Suprapubic skin (tissue), 4 donors: ENCODE measurements at places on chromosomes 7 and 10.
A peak's percentile ranks its signal among the peaks of the same experiment; 100 is the strongest.

GRCh38 chr7:119969054-119969453 is 303.9 kb upstream of the KCND2 start:
- no peak for DNase-seq

DNA sequence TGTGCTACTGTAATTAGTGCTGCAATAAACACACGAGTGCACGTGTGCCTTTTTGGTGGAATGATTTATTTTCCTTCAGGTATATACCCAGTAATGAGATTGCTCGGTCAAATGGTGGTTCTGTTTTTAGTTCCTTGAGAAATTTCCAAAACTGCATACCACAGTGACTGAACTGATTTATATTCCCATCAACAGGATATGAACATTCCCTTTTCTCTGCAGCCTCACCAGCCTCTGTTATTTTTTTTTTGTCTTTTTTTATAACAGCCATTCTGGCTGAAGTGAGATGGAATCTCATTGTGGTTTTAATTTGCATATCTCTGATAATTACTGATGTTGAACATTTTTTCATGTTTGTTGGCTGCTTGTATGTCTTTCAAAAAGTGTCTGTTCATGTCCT is 922.9 kb upstream of the LRRN3 start:
- no peak for DNase-seq

DNA sequence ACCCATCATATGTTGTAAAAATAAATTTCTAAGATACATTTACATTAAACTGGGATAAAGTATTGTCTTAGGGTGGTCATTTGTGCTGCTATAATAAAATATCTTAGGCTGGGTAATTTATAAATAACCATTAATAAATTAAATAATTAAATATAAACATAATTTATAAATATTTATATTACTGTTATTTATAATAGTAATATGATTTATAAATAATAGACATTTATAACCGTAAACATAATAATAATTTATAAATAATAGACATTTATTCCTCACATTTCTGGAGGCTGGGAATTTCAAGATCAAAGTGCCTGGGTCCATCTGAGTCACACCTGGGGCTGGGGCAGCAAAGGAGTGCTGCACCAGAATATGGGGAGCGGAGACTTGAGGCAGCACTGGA is 31.1 kb downstream of the ZWINT start:
- no peak for DNase-seq

DNA sequence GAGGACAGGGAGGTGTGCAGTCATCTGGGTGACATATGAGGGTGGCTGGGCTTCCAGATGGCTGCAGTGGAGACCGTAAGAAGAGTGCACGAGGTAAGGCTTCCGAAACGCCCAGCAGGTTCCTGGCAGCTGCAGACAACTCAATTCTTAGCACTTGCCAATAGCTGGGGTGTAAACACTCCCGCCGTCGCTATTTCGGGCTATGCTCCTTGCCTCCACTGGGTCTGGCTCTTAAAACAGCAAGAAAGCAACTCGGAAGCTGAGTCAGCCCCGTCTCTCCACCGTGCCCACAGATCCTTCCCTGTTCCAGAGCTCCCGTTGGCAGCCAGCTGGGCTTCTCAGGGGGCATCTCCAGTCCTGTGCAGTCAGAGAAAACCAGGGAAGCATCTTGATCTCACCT is 6.1 kb upstream of the PDGFA start:
- DNase-seq, result no peak

DNA sequence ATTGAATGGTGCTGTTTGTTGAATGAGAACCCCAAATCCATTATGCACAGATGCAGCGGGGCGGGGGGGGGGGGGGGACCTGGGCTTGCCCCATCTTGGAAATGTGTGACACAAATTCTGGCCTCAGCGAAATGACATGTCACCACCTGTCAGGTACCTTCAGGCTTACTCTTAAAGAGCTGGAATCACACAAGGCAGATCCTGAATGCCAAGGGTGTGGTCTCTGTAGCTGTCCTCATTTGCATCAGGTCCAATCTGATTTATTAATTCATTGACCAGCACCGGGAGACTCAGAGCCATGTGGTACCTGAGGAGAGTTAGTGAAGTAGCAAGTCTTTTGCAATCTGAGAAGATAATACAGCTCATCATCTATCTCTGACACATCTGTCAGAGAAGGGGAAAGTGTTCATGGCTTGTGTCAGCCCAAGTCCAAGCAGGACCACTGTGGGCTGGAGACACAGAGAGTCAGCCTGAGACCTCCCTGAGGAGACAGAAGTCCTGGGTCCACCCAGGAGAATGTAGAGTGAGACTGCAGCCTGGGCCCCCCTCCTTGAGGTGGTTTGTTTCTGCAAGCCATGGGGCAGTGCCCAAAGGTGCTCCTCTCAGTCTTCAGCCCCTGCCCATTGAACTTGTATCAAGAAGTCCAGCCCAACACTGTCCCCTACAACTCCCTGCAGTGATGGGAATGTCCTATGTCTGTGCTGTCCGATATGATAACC is 46.7 kb downstream of the ADCYAP1R1 start:
- DNase-seq, result peak; percentile 67
